Heart right ventricle (tissue), 16 donors: ENCODE measurements at places on chromosomes 13 and 19.

DNA sequence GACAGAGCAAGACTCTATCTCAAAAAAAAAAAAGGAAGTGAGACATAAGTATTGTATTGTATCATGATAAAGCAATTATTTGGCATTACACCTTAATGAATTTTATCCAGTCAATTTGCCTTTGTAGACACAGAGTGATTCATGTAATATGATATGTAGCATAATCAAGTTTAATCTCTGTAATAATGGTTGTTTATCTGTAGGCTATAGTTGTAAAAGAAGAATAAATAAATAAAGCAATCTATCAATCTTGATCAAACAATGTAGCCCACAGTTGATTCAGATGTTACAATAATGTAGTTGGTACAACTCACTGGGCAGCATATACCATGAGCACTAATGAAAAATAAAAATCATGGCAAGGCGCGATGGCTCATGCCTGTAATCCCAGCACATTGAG is 28.5 kb upstream of the CEACAM20 start:
- DNase-seq = no peak

GRCh38 chr19:33350538-33351309 is 22.8 kb upstream of the CEBPG start:
- no peak for DNase-seq

GRCh38 chr13:110229905-110230563 is 76.9 kb downstream of the COL4A1 start:
- no peak for DNase-seq

GRCh38 chr13:79782541-79783205 is 301.7 kb downstream of the NDFIP2 start:
- DNase-seq = peak; percentile 62

DNA sequence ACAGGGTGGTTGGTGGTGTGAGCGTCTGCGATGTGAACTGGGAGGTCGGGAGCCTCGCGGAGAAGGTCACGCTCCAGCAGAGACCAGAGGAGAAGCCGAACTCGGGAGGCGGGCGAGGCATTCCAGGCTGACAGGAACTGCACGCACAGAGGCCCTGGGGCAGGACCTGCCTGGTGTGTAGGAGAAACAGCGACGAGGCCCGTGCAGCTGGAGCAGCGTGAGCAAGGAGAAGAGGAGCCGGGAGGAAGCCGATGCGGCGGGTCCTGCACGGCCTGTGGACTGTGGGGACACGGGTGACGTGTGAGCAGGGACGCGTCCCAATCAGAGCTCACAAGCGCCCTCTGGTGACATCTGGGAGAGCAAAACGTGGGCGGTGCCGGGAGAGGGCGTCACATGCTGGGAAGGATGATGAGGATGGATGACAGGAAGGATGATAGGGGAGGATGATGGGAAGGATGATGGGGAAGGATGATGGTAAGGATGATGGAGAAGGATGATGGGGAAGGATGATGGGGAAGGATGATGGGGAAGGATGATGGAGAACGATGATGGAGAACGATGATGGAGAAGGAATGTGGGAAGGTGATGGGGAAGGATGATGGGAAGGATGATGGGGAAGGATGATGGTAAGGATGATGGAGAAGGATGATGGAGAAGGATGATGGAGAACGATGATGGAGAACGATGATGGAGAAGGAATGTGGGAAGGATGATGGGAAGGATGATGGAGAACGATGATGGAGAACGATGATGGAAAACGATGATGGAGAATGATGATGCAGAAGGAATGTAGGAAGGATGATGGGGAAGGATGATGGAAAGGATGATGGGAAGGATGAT is 16.1 kb upstream of the MADCAM1 start:
- peak; percentile 84 for DNase-seq

- no peak for DNase-seq
Observed at GRCh38 chr13:25253702-25254101, 33.6 kb downstream of the MTMR6 start.

- DNase-seq = no peak
Observed at GRCh38 chr19:18100710-18101109, 3.1 kb downstream of the MAST3 start.

- DNase-seq = peak; percentile 91
Observed at GRCh38 chr19:47273313-47274070, 1.2 kb upstream of the INAFM1 start.

DNA sequence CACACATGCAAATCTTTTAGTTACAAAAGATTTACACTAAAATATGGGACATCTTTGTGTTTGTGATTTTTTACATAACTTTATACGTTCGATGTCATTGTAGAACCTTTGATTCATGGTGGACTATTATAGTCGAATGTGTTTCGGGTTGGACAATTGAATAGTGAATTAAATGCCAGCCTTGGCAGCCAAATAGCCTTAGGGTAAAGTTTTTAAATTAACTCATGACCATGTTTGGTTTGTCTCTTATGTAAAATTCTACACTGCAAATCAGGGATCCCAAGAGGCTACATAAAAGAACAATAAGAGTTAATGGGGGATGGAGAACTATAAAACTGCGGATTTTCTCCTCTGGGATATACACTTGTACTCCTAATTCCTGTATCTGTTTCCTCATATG is 1735.6 kb upstream of the SPRY2 start:
- DNase-seq = no peak

DNA sequence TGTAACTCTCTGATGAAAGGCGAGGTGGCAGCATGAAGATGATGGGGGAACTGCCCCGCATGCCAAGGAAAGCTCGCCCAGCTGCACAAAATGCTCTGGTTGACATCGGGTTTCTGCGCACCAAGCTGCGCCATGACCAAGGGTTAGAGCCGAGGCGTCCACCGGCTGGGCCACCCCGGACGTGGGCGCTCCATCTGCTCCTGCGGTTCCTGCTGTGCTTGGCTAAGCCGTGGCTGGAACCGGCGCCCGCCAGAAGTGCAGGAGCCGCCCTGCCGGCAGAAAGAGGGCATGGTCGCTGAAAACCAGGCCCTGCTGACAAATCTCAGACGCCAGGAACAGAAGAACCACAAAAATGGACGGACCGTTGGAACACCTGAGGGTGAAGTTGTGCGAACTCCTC is 57.9 kb downstream of the ZNF100 start:
- no peak for DNase-seq

- DNase-seq = no peak
Observed at GRCh38 chr13:32001769-32002168, 29.8 kb upstream of the FRY start.

DNA sequence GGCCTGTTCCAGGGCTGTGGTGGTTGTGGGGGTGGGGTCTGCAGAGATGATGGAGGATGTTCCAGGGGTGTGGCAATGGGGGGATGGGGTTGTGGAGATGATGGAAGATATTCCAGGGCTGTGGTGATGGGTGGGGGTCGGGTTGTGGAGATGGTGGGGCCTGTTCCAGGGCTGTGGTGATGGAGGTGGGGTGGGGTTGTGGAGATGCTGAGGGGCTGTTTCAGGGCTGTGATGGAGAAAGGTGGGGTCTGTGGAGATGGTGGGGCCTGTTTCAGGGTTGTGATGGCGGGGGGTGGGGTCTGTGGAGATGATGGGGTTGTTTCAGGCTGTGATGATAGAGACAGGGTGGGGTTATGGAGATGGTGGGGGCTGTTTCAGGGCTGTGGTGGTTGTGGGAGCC is 62.0 kb downstream of the TEX29 start:
- DNase-seq = no peak

DNA sequence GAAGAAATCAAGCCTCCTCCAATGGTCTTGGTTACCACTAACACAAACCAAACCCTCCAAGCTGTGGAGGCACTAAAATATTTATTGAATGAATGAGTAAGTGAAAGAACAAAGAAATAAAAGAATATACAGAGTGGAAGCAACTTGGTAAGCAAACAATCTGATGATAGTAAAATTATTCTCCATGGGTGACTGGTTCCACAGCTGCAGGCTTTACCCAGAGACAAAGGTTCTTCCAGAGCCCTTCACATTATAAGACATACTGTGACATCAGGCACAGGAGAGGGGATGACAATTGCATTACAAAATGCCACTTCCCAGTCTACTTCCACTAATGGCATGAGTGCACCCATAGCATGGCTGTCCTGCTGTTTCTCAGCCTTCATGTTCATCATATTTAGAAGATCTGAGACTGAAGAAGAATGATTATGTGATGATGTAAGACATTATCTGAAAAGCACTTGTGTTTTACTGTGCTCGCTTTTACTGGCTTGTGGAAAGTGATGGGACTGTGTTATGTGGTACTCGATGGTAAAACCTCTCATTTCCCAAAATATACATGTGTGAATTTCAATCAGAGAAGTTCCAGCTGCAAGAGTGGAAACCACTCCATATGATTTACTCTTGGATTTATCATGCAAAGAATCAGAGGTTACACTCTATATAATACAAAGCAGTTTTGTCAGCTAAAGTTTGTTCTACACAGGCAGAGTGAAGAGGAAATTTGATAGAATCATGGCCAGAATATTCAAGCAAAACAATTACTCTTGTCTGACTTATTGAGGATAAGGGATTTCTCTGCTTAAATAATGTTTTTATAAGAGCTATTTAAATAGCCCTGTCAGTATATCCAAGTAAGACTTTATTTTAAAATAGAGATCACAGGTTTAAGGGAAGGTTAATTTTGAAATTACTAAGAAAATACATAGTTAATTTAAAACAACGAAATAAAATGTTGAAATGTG is 220.2 kb upstream of the NBEA start:
- no peak for DNase-seq

DNA sequence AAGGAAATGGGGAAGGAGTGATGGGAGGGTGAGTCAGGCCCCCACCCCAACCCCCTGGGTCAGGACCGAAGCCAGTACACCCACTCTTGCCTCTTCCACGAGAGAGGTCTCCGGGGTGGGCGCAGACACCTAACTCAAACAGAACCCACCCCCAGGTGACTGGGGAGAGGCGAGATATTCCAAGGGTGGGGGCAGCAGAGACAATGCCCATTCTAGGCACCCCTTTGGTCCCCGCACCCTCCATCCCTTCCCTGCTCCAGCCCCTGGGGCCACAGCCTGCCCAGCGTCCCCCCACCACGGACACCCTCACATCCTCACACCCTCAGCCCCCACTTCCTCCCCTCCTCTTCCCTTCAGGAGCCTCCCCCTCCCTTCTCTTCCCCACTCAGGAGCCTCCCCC is 682 bp downstream of the ZSCAN18 start:
- peak; percentile 11 for DNase-seq

DNA sequence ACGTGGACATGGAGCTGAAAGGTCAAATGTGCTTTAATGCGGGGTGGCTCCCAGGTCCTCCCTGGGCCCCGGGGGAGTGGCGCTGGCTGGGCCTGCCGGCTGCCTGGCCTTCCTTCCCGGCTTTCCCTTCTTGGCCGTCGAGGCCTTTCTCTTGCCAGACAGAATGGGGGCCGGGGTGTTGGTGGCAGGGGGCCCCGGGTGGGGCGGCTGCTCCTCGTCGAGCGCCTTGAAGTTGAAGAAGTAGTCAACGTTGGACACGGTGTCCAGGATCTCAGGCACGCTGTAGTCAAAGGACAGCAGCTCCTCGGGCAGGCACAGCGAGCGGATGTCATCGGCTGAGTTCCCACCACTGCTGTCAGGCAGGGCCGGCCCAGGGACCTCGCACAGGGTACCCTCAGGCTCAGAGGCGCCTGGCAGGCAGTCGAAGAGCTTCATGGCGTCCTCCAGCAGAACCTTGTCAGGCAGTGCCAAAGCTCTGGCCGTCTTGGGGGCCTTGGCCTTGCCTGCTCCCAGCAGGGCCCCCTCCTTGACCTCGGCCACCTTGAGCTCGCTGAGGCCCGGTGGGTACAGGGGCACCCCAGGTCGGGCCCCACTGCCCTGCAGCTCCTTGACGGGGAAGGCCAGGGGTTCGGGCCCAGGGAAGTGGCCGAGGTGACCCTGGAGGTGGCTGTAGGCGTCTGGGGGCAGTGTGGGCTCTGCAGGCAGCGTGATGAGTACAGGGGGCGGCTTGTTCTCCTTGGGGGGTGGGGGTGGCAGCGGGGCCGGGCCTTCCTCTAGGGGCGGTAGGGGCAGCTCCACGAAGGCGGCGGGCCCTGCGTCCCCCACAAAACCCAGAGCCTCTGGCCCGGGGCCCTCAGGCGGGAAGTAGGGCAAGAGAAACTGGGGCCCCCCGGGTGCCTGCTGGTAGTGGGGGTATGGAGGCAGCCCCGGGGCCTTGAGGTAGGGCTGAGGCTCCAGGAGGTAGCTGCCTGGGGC is 1.3 kb downstream of the PRR22 start:
- no peak for DNase-seq

GRCh38 chr13:43544011-43544410 is 242.8 kb downstream of the ENOX1 start:
- no peak for DNase-seq

- no peak for DNase-seq
Observed at GRCh38 chr13:31870511-31870910, 131.2 kb downstream of the RXFP2 start.

GRCh38 chr19:4870025-4870700 is 2.7 kb upstream of the PLIN3 start:
- DNase-seq = no peak

- DNase-seq = no peak
Observed at GRCh38 chr13:78638216-78638615, 20.7 kb downstream of the OBI1 start.

GRCh38 chr19:42212886-42213285 is 4.6 kb downstream of the DEDD2 start:
- no peak for DNase-seq

- DNase-seq = no peak
Observed at GRCh38 chr13:35593651-35594050, 117.2 kb upstream of the MAB21L1 start.

DNA sequence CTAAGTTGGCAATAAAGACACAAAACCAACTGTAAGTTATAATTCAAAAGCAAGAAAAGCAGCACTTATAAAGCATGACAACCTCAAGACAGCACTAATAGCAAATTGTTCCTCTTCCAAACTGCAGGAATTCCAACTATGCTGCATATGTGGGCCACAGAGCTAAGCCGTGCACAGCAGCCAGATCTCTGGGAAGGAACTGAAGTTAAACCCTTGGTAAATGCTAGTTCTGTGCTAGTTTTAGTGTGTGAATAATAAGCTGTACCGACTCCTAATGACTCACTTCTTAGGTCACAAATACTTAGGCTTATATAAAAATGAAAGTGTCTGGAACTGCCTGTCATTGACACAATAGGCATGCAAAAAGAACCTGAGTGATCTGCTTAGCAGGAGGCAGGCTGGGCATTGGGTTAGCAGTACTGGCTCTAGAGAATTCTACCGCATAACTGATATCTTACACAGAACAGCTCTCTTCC is 21.2 kb upstream of the GTF3A start:
- no peak for DNase-seq

- no peak for DNase-seq
Observed at GRCh38 chr13:52125547-52125946, 3.3 kb downstream of the NEK5 start.
